ENCODE measurements at places on chromosomes 2 and 18.

GRCh38 chr2:239195318-239195871 is 205.4 kb downstream of the HDAC4 start:
- no peak for DNase-seq

DNA sequence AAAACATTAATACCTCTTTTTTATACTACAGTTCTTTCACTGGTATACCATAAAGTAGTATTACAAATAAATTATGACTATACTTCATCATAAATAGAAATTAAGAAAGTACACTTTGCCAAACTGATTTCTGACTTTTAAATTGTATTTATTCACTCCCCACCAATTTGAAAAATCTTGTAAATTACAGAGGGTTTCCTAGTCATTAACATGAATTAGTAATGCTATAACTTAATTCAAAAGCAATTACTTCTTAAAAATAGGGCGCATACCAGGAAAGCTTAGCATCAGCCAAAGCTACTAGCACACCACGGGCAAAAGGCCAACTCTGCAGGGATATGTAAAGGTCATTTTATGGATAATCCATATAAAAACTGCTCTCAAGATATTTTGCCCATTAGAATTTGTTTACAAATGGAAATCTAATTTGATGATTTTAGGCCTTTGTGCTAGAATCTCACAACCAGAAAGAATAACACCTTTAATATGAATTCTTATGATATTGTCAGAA is 142.3 kb downstream of the PIGN start:
- DNase-seq: no peak

GRCh38 chr2:144067506-144067905 is 452.4 kb downstream of the ZEB2 start:
- no peak for DNase-seq

DNA sequence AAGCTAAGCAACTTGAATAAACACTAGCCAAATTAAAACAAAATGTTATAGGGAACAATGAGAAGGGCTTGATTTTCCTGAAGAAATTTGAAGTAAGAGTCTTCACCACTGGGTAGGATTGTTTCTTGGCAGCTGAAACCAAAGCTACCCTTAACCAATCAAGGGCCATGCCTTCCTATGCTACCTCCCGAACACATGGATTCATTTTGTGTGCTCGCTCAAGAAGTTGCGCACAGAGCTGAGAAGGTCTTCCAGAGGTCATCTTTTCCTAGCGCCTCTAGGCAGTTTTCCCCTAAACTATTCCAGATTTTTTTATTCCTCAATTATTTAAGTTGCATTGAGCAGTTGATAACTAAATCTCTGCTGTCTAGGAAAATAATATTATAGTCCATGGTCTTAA is 264.6 kb downstream of the RBM43 start:
- DNase-seq: no peak

GRCh38 chr18:25279133-25279532 is 72.8 kb downstream of the ZNF521 start:
- no peak for DNase-seq

- DNase-seq: no peak
These were observed 76.3 kb downstream of the HNMT start for GRCh38 chr2:138040616-138041015.

- no peak for DNase-seq
These were observed 70.0 kb downstream of the ANKRD44 start for GRCh38 chr2:197240421-197241041.

DNA sequence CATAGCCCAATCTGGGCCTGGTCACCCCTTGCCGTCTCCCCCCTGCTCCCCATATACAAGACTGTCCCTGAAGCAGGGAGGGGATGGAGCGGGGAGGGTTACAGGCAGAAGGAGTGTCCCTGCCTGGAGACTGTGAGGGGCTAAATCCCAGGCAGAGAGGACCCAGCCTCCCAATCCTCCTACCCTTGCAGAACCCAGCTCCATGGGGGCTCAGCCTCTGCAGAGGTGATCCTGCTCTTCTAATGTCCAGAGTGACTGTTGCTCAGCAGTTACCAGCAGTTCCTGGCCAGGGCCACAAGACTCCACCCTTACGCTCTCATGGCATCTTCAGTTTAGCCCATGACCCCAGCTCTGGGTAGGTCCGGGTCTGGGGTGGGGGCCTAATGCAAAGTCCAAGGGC is 58.1 kb downstream of the COA5 start:
- no peak for DNase-seq

DNA sequence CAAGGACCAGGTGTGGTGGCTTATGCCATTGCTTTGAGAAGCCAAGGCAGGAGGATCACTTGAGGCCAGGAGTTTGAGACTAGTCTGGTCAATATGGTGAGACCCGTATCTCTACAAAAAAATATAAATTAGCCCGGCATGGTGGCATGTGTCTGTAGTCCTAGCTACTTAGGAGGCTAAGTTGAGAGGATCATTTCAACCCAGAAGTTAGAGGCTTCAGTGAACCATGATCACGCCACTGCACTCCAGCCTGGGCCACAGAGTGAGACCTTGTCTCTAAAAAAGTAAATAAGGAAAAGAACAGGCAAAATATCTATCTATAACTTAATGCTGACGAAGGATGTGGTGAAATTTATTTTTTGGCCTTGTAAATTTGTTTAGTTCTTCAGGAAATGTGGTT is 78.1 kb downstream of the UGGT1 start:
- DNase-seq: no peak

GRCh38 chr2:212953170-212953920 is 198.1 kb downstream of the IKZF2 start:
- DNase-seq: no peak

GRCh38 chr18:72846736-72847533 is 20.9 kb downstream of the NETO1 start:
- no peak for DNase-seq

DNA sequence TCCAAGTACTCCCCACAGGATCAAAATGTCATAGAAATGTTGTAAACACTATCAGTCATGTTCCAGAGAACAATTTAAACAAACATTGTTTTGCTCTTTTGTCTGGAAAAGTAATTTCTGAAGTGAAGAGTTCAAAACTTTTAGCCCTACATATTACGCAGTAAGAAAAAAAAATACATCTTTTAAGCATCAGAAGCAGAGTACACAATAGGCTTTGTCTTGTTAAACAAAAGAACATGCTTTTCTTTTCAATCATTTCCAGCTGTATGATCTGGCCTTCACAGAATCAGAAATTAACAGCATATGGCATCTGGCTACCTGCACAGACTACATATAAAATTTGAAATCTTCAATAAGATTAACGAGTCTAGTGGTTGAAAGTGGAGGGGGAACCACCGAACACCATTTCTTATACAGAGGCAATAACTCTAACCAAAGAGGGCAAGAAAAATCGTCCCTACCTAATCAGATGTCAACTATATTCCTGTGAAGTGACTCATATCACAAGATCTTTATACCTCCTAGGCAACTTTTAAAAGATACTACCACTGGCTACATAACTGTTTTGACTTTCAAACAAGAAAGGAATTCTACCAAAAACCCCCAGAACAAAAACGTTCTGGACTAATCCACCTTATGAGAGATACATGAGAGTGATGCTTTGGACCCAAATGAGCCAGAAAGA is 149.3 kb downstream of the EXOC6B start:
- DNase-seq: no peak

- DNase-seq: no peak
These were observed 104.3 kb downstream of the NDUFA10 start for GRCh38 chr2:239920693-239921365.

- no peak for DNase-seq
These were observed 298.6 kb downstream of the AGPS start for GRCh38 chr2:177691177-177691576.

- DNase-seq: no peak
These were observed 39.4 kb downstream of the GORASP2 start for GRCh38 chr2:170968205-170969003.

- no peak for DNase-seq
These were observed 118.0 kb downstream of the METTL8 start for GRCh38 chr2:171315781-171316180.

DNA sequence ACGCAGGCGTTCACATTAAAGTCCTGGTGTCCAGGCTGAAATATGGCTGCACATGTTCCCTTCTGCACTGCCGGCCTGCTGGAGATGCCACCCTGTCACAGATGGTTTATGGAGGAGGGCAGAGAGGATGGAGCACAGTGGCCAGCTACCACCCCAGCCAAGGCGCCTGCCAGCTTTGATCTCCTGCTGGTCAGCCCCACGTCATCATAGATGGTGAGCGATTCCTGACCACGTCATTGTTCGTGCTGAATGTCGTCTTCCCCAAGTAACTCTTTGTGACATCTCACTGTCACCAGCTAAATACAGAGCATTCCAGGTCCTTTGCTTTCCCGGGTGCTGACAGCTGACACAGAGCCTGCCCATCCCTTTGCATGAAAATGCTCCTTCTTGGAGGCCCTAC is 248.3 kb downstream of the TTC32 start:
- no peak for DNase-seq

- DNase-seq: no peak
These were observed 97.5 kb upstream of the LDLRAD4 start for GRCh38 chr18:13120983-13121441.

- no peak for DNase-seq
These were observed 7.0 kb upstream of the SP3 start for GRCh38 chr2:173972165-173972564.

- no peak for DNase-seq
These were observed 160.1 kb downstream of the DYSF start for GRCh38 chr2:71613403-71613952.

GRCh38 chr2:132538331-132538855 is 121.8 kb downstream of the GPR39 start:
- DNase-seq: no peak

GRCh38 chr2:38720613-38721241 is 30.4 kb downstream of the SRSF7 start:
- DNase-seq: peak; percentile 5

DNA sequence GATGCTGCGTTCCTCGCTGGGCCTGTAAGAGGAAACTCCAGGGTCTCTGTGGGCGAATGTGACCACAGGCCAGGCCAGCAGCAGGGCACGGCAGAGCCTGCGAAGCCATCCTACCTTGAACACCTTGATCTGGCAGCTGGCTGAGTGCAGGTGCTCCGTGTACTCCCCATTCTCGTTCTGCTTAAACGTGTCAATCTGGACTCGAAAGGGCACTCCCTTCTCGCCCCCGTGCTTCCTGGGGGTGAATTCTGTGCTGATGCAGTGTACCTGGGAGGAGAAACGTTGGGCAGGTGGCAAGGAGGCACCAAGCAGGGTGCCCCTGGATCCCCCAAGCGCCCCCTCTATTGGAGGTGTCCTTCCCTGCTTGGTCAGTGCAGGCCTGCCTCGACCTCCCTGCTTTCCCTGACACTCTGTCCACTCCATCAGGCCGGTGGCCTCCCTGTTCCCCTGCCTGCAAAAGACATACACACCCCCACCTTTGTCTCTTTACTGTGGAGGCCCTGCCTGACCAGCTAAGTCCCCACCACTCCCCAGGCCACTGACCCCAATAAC is 38.2 kb downstream of the TFCP2L1 start:
- no peak for DNase-seq

DNA sequence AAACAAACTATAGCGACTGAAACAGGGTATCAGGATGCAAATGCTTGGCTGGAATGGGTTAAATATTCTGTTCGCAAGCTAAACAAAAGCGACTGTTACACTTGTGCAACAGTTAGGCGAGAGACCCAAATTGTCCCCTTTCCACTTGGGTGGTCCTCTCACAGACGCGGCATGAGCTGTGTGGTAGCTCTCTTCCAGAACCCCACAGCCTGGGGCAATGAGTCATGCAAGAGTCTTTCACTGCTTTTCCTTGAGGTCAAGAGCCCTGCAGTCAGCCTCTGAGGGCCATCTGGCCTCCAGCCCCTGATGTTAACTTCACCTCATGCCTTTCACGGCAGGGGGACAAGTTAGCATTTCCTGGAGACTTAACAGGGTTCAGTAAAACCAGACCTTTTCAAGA is 25.7 kb downstream of the SULT1C4 start:
- no peak for DNase-seq

DNA sequence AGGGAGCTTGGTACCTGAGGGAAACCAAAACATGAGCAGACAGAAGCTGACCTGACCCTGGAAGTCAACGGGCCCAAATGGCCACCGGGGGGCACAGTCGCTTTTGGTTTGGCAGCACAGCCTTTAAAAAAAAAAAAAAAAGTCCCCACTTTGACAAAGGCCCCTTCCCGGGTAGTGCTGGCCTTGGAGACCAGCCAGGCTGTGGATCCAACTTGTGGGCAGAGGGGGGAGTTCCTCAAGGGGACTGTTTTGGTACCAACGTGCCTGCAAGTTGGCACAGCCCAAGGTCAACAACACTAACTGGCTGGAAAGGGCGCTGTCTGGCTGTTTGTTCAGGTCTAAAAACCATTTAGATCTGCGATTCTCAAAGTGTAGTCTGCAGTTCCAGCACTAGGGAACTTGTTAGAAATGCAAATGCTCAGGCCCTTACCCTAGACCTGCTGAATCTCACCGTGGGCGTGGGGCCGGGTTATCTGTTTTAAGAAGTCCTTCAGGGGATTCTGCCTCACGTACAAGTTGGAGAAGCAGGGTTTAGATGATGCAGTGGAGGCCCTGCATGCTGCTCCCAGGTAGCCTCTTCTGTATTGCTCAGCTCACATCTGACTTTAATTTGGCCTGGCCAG is 83.0 kb downstream of the LPIN1 start:
- DNase-seq: peak; percentile 53

DNA sequence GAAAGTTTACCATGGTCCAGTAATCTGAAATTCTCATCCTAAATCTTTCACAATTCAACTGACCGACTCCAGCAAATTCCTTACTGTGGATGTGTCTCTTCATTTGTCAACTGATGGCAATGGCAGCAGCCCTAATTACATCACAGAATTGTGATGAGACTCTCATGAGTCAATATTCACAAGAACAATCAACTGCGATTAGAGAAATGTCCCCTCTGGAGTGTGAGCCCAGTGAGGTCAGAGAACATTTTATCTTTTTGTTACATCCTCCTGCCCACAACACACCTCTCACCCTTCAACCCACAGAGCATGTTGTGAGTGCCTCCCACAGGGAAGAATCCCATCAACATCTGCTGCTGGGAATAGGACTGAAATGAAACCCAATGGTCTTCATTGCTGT is 73.6 kb downstream of the CD226 start:
- DNase-seq: no peak

DNA sequence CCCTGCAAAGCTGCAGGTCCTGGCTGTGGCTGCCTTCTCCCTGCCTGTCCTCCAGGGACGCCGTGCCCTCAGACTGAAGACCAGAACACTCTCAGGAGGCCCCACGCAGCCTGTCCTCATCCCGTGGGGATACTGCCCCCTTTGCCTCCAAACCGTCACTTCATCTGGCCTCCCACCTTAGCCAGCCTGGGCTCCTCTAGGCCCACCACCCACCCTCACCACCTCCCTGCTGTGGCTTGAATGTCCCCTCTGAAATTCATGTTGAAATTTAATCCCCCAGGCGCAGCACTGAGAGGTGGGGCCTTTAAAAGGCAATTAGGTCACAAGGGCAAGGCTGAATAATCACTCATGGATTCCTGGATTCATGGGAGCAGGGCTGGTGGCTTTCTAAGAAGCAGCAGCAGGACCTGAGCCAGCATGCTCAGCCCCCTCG is 198.2 kb downstream of the SEPTIN10 start:
- no peak for DNase-seq

DNA sequence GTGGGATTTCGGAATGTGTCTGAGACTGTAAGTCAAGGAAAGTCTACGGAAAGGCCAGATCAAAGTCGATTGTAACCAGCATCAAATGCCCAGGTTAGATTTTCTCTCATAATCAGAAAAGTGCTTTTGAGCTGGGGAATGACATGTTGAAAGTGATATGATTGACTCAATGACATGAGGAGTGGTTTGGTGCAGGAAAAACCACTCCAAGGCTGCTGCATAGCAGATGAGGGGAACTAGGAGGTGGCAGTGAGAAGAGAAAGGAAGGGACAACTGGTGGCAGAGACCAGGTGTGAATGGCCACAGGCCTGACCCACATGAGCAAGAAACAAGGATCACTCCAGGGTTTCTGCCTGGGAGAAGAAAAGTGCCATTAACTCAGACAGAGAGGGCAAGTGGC is 822 bp downstream of the SLC35F6 start:
- DNase-seq: no peak
